ENCODE measurements at places on chromosomes 16 and 17.

GRCh38 chr17:8954339-8954738 is 11.2 kb downstream of the PIK3R5 start:
- no peak for DNase-seq

GRCh38 chr16:3770530-3770929 is 53.2 kb upstream of the TRAP1 start:
- DNase-seq: no peak

DNA sequence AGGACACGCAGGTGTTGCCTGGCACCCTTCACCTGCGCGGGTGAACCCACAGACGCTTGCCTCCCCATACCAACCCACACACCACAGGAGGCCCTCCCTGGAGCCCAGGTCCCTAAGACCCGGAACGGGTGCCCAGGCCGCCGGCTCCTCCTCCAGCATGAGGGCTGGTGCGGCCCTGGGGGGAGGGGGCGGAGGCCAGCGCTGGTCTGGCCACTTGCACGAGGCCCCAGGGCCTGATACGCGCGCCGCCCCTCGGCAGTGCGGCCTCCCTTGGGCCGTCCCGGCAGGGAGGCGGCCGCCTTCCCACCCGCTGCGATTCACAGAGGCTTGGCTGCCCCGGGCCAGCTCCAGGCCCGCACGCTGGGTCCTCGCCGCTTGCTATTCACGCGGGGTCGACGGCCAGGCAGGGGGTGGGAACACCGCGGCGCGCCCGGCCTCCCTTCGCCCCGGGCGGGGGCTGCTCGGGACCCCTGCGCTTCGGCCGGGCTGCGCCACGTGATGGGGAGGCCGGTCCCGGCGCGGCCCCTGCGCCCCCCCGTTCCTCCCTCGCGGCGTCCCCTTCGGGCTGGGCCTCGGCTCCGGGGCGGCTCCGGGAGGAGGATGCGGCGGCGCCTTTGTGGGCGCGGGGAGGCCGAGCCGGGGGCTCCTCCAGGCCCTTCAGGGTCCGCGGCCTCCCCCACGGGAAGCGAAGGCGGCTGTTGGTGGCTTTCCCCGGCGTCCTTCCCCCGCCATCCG is 685 bp downstream of the FASN start:
- no peak for DNase-seq

DNA sequence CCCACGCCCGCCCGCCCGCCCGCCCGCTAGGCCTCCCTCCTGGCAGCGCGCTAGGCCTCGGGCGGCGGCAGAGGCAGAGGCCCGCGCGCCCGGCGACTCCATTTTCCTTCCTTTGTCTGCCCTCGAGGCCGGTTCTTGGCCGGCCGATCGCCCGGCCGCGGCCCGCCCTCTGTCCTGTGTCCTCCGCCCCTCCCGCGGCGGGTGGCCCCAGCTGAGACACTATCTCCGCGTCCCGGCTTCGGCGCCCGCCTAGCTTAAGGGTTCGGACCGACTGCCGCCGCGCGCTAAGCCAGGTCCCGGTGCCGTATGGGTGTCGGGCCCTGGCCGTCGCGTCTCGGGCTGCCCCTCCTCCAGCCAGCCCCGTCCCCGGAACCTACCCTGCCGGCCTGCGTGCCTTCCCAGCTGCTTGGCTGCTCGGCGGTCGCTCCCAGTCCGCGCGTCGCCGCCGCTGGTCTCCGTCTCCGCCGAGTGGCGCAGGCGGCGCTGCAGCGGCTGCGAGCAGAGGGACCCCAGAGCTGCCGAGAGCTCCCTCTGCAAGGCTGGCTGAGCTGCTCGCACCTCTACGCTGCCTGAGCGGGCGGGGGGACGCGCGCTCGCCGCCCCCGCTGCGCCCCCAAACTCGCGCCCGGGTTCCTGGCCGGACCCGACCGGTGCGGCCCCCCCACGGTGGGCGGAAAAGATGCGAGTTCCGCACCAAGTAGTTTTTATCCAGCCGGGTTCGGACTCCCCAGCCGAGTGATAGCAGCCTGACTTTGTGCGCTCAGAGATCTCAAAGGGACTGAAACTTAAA is 787 bp downstream of the CTCF start:
- DNase-seq: no peak

GRCh38 chr16:58866935-58867334 is 132.8 kb upstream of the GOT2 start:
- DNase-seq: no peak

GRCh38 chr17:38322156-38322779 is 21.5 kb downstream of the GPR179 start:
- no peak for DNase-seq

- DNase-seq: no peak
Observed at GRCh38 chr16:84607694-84608093, 10.2 kb downstream of the COTL1 start.

DNA sequence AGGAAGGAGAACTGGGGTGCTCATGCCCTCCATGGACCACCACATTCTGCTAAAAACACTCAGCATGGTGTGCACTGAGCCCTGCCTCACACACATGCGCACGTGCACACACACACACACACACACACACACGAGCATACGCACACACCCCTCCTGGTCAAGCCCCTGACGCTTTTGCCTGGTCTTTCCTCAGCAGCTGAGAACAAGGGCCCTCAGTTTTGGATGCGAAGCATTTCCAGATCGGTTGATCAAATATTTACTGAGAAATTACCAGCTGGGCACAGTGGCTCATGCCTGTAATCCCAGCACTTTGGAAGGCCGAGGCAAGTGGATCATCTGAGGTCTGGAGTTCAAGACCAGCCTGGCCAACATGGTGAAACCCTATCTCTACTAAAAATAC is 20.1 kb upstream of the RAI1 start:
- no peak for DNase-seq

- DNase-seq: no peak
Observed at GRCh38 chr17:80184423-80184714, 14.5 kb downstream of the CARD14 start.

- no peak for DNase-seq
Observed at GRCh38 chr16:73350707-73351452, 303.0 kb upstream of the ZFHX3 start.

DNA sequence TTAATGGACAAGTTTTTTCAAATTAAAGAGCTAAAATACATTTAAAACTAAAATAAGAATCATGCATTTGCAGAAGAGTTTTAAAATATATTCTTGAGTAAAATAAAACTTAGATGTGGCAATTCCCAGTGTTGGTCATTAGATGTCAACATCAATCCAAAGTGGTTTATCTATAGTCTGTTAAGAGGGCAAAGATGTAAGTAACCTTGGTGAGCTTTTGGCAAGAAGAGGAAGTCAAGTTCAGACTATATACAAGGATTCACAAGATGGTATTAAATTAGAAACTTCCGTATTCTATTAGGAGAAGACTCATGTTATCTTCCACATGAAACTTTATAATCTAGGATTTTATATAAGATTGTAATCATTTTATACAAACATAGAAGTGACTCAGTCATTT is 73.1 kb downstream of the CEP95 start:
- DNase-seq: no peak

DNA sequence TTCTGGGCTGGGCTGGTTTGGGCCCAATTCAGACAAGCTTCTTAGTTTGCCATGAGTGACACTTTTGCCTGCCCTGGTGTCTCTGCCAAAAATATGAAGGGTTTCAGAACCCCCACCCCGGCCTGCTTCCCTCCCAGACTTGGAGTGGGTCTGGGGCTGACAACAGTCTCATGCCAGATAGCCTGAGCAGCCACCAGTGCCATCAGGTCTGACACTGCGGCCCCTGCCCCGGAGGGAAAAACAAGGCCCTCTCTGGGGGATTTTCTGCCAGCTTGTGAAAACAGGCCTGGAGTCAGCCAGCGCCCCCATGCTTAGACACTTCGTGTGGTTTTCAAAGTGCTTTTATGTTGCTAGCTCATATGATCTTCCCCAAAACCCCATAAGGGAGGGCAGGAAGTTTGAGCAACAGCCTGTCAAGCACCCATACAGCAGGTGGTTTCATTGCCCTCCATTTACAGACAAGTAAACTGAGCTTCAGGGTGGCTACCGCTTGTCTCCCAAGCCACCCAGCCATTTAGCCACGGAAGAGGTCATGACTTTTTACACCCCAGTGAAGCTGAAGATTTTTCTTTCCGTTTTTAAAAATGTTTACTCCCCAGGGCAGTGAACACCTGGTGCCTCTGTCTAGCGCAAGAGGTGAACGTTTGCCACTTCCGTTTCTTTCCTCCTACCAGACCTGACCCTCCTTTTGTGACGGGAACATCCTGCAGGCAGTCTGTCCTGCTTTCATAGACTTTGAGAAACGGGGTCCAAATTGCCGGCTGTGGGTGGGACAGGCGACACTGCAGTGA is 300.6 kb downstream of the SEC14L1 start:
- DNase-seq: no peak

- DNase-seq: no peak
Observed at GRCh38 chr17:49191409-49191916, 18.9 kb downstream of the GNGT2 start.

Data from glomerular endothelial cell (primary cell).